Endodermal cell (in vitro differentiated cells): ENCODE measurements at places on chromosomes 11 and 22. TPM values are rescaled to one million over a fixed set of nuclear protein-coding genes. Genes with fewer than 3 reads are reported as not detected.

KRTAP5-8 gene
- total RNA-seq: not detected in 2 replicates

DNA sequence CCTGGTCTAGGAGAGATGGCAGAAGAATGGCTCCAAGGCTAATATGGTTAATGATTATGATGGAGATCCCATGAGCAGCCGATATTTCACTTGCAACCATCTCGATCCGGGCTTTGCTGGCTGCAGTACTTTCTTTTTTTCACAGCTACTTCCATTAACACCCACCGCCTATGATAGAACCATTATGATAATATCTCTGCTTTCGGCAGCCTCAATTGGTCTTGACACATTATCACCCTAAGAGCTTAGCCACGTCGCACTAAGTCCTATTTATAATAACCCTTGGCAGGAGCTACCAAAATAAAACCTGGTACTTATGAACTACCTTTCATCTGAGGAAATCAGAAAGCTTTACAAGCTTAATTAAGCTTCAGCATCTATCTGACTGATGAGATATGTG is 7.6 kb upstream of the FJX1 start:
- DNase-seq: no peak

GRCh38 chr11:3950996-3951660 is 95.7 kb downstream of the STIM1 start:
- peak; percentile 67 for DNase-seq

DNA sequence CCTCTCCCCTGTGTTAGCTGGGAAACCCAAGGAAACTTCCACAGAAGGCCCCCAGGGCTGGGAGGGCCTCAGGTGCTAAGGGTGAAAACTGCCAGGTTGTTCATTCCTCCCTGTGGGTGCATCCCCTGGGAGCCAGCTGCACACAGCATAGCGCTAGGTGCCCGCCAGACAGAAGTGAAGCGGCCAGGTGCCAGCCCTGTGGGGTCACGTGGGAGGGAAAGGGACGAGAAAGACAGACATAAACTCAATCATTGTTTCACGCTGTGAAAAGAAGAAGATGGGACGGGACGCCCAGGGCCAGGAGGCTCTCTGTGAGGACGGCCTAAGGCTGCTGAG is 31.6 kb upstream of the HMOX1 start:
- DNase-seq: no peak

FERMT3 gene
- 5.3 and 7.0 TPM in 2 replicates for total RNA-seq

DNA sequence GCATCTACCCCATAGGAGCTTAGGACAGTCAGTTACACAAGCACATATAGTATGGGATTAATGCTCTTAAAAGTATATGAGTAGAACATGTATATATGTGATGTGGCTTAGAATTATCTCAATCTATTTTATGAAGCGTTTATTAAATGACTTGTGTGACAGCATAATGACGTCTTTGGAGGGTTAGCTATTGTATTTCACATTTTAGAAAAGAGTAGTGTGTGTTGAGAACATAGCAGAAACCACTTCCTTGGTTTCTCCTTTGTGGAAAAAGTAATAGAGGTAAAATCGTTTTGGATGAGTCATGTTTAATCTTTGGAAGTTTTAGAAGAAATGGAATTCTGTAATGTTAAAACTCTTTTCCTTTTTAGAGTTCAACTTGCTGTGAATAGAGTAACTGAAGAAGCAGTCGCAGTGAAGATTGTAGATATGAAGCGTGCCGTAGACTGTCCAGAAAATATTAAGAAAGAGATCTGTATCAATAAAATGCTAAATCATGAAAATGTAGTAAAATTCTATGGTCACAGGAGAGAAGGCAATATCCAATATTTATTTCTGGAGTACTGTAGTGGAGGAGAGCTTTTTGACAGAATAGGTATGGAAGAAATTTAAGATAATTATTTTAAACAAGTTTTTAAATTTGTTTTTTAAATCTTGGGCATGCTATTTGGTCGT is 2.4 kb downstream of the CHEK1 start:
- no peak for DNase-seq

- DNase-seq: no peak
Measured at GRCh38 chr11:44606472-44606871, 41.0 kb downstream of the CD82 start.

GGTLC2 gene
- total RNA-seq: not detected in 3 replicates

UBQLN3 gene
- total RNA-seq: 0.21 to 0.24 TPM in 2 of 3 replicates, not detected in the other

DNA sequence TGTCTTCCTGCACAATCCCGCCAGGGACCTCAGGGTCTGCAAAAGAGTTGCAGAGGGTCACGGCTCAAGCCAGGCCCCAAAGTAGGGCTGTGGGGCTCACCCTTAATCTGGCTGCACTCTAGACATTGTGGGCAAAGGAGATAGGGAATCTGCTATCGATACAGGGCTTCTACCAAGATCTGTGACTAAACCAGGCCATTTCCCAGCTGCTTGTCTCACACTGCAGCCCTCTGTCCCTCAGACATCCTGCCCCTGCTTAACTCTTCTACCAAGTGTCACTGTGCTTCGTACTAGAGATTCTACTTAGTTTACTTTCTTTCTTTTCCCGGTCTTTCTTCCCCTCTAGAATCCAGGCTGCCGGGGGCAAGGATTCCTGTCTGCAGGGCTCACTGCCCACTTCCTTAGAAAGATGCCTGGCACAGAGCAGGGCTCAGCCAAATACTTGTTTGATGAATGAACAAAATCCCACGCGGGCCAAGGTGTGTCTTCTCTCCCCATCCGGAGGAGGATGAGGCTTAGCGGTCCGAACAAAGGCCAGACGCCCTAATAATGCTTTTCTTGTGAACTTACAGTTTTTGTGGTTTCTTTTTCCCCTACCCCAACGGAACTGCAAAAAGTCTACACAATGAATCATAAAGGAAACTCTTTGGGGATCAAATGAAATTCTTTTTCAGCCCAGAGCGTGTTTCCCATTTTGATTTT is 61.3 kb upstream of the ANO1 start:
- DNase-seq: no peak

- DNase-seq: peak; percentile 86
Measured at GRCh38 chr11:8016440-8016839, 29.3 kb downstream of the EIF3F start.

DNA sequence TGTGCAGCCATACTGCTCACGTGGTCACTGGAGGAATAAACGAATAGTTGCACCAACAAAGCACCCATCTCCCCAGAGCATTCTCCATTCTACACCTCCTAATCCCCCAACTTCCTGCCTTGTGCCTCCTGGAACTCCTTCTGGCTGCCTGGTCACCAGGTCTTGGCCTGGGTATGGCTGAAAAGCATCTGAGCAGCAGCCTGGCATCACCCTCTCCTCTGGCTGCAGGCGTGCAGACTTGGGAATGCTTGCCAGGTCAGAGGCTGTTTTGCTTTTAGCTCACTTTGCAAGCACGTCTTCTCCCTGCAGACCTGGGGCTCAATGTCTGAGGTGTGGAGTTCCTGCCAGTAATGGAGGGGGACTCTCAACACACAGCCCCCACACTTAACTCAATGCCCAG is 33.3 kb upstream of the KCNJ11 start:
- DNase-seq: no peak

APOL4 gene
- not detected in 3 replicates for total RNA-seq

GGTLC3 gene
- not detected in 3 replicates for total RNA-seq

GRCh38 chr11:117511483-117511930 is 183.9 kb downstream of the CEP164 start:
- no peak for DNase-seq

DNA sequence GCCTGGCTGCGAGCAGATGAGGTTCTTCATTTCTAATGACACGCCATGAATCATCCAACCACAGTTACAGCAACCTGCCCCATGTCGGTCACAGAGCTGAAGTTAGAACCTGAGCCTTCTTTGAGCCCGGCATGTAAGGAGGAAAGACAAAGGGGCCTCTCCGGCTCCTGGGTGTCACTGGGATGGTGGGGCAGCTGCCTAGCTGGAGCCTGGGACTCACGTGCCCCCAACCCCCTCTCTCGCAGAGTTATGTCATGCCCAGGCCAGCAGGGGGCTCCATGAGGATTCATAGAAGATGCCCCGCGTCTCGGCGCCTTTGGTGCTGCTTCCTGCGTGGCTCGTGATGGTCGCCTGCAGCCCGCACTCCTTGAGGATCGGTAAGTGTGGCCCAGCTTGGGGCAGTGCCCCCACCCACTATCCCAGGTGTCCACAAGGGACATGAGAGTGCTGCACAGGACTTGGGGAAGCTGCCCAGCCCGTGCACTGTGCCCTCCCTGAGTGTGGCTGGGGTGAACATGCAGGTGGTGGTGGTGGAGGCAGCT is 148.5 kb downstream of the GRIK4 start:
- DNase-seq: peak; percentile 89

MUC5AC gene
- total RNA-seq: not detected in 3 replicates

PGA5 gene
- total RNA-seq: 0.63 to 0.93 TPM (median 0.89 TPM) in 3 replicates

CECR2 gene
- 98.9 to 107 TPM (median 104 TPM) in 3 replicates for total RNA-seq

DNA sequence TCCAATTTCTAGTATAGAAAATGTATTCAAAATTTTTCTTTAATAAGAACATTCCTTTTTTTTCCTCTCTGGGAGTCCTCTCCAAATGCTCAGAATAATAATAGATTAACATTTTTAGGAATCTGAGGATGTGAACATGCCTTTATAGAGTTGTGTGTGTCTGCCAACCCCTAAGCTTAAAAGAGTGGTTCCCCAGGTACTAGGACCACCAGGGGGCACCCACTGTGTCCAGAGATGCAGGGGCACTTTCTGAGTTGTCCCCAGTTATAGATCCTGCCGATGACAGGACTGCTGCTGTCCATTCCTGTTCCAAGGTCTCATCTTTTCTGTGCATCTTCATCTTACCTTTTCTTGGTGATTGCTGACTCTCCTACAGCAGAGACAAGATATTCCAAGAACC is 27.0 kb upstream of the MICAL2 start:
- DNase-seq: peak; percentile 70

- DNase-seq: peak; percentile 52
Measured at GRCh38 chr22:19896665-19897355, 42.1 kb upstream of the GNB1L start.

- DNase-seq: no peak
Measured at GRCh38 chr22:25566186-25566897, 1.9 kb downstream of the GRK3 start.

DNA sequence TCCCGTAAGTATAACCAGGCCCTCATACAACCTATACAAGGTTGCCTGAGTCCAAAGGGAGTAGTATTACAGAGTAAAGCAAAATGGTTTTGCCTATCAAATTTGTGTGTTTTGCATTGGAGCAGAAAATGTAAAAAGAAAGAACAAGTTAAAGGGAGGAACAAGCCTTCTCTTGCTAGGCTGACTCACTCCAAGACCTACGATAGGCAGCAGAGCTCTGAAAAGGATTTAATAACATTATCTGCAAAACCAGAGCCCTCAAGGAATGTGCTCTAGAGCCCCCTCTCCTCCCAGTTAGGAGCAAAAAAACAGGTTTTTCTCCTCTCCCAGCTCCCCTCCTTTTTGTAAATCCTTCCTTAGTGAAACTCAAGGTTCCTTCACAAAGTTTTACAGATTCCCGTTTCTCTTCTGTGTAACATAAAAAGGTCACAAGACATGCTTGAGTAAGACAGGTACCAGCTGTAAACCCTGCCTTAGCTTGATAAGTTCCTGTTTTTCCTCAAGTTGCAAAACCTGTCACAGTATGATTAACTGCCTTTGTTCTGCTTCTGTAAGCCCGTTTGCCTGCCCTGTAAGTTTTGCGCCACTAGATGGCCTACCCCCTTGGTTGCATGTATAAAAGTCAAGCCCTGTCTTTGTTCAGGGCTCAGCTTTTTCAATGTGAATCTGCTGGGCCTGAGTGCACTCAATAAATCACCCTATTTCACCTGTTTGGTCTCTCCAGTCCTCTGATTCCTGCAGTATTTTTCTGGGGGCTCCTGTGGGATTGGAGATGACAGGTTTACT is 498.2 kb downstream of the KCNA4 start:
- peak; percentile 81 for DNase-seq

DNA sequence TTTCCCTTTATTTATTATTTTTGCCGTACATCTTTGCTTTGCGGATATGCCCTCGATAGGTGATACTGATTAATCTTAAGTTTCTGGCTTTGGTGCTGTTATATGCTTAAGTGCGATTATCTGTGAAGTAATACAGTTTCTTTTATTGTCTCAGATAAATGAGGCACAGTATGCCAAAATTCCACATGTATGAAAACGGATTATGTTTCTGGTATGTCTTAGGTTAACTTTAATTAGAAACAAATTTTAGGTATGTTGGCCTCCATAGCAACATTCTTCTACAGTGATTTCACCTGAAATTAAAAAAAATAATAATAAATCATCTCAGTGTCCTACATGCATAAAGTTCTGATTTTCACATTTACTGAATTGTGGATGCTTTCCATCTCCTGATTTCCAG is 119.2 kb downstream of the ARHGAP42 start:
- no peak for DNase-seq

DNA sequence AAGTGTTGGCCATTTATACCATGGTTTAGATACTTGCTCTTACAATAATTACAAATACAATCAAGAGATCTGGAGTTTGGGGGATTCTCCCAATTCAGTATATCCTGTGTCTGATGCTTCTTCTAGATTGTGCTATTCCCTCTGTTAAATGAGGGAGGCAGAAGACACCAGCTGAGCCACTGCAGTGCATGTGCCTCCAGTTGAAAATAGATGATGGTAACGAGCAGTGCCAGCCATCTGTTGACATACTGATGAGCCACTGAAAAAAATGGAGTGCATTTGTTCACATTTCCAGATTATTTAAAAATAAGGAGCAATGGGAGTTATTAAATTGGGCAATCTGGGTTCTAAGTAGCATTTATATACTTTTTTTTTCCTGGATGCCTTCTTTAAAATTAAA is 1428.0 kb upstream of the TENM4 start:
- no peak for DNase-seq

DNA sequence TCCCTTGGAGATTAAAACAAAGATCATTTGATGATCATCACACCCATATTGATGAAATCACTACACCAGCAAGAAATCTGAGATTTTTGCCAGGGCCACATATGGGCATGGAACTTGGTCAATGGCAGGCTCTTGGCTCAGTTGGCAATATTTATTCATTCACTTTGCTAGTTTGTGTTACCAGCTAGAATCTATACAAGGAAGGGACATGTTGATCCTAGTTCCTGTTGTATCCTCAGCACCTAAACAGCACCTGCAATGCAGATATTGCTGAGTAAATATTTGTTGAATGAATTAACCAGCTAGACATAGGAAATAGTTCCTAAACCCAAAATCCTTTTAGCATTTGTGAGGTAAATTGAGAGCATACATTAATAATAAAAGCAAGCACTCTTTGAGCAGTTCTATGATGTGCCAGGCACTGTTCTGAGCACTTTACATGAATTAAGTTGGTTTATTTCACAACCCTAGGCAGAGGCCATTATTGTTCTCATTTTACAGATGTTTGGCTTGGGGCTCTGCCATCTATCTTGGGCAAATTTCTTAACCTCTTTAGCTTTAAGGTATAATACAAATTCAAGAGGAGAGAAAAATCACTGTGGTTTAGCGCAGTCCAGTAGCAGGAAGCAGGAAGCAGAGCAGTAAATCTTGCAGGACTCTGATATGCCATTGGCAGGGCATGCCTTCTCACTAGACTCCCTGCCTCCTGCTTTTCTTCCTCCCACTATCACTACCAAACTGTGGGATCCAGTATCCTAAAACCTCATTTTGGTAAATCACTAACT is 1.6 kb downstream of the TRIM68 start:
- DNase-seq: no peak

MAPK8IP2 gene
- 1.4 and 1.6 TPM in 2 replicates for total RNA-seq

SLC25A18 gene
- total RNA-seq: 11.9 and 14.3 TPM in 2 replicates

OR8D4 gene
- total RNA-seq: not detected in 3 replicates
